ENCODE measurements at places on chromosomes 7 and 10.

- peak; percentile 9 for DNase-seq
Observed at GRCh38 chr7:110590415-110590814, 500.5 kb upstream of the LRRN3 start.

- no peak for DNase-seq
Observed at GRCh38 chr7:26759108-26759507, 105.3 kb downstream of the SKAP2 start.

- no peak for DNase-seq
Observed at GRCh38 chr7:55177589-55178261, 158.9 kb downstream of the EGFR start.

DNA sequence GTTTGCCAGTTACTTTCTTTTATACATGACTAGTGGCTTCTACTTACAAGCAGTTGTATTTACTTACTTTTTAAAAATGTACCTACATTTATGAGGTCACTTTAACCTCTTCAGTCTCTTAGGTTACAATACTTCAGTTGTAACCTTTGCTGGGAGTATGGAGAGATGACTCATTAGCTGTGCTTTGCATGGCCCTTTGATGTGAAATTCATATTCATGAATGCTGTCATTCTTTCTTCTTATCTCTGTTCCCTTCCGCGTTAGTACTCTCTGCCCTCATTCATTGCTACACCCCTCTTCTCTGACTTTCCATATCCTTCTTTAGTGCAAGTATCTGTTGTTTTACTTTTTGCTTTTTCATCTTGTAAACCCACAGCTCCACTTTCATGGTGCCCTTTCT, 164.3 kb downstream of the BMPER start:
- DNase-seq: no peak

- peak; percentile 32 for DNase-seq
Observed at GRCh38 chr7:105759670-105760550, 116.5 kb downstream of the ATXN7L1 start.

GRCh38 chr10:88826388-88826787, 23.9 kb downstream of the LIPM start:
- no peak for DNase-seq

DNA sequence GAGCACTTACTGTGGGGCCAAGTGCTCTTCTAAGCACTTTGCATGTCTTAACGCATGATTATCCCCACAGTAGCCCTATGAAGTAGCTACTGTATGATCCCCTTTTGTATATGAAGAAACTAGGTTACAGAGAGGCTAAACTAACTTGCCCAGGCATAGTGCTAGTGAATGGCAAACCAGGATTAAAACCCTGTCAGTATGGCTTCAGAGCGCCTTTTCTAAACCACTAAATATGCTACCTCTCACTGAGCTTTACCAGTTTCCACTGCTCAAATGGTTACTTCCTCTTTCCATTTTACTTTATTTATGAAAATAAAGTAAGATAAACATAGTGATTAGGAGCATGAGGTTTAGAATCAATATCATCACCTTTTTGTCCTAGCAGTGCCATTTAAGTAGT, 73.6 kb downstream of the PODXL start:
- no peak for DNase-seq

DNA sequence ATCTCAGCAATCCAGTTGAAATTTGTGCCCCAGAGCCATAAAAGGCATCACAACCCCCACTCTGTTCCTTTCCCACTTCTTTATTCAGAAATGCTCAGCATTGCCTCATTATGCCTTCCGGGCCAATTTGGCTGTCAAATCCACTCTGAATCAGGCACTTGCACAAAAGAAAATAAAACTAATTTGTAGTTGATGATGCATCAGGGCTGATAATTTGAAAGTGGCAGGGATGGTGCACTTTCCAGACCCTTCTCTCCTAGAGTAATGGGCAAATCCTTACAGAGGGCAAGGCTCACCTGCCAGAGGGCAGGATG, 147.9 kb upstream of the PDE1C start:
- DNase-seq: no peak

DNA sequence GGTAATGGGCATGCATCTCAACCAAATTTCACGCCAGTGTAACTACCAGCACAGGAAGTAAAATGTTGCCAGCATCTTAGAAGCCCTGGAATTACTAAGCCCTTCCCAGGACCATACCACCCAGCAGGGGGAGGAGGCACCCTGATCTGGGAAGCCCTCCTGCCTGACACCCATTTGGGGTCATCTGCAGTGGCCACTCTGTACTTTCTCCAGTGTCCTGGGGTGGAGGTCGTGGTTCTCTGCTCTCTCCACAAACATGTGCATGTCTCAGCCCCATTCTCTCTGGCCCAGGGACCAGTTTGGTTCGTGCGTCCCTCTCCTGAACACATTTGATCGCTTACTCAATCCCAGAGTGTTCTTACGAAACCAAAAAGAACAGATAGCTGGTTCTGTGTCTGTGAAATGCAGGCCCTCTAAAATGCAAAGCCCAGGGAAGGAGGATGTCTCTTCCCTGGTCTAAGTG, 9.4 kb upstream of the LRRC27 start:
- no peak for DNase-seq
